ENCODE measurements at places on chromosomes 7 and 10. TPM values are rescaled to one million over a fixed set of nuclear protein-coding genes. Genes with fewer than 3 reads are reported as not detected.

Gene NACAD
- 0.56 TPM for total RNA-seq

Gene CROT
- 7.5 TPM for total RNA-seq

- DNase-seq, result no peak
Measured at GRCh38 chr7:2301511-2301863, 12.8 kb downstream of the SNX8 start.

DNA sequence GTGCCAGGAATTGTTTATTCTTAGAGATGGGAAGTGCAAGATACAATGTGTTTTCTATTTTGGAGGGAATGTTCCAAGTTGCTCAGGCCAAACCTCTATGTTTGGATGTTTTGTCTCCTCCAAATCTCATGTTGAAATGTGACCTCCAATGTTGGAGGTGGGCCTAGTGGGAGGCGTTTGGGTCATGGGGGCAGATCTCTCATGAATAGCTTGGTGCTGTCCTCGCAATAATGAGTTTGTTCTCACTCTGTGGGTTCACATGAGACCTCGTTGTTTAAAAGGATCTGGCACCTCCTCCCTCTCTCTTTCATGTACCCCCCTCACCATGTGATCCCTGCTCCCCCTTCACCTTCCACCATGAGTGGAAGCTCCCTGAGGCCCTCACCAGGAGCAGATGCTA is 8.3 kb upstream of the GDF10 start:
- DNase-seq, result no peak

- no peak for DNase-seq
Measured at GRCh38 chr7:12391922-12392615, 11.6 kb downstream of the VWDE start.

- peak; percentile 26 for DNase-seq
Measured at GRCh38 chr10:13102002-13102794, 2.2 kb downstream of the OPTN start.

GRCh38 chr10:119688033-119688508 is 36.9 kb downstream of the BAG3 start:
- no peak for DNase-seq

DNA sequence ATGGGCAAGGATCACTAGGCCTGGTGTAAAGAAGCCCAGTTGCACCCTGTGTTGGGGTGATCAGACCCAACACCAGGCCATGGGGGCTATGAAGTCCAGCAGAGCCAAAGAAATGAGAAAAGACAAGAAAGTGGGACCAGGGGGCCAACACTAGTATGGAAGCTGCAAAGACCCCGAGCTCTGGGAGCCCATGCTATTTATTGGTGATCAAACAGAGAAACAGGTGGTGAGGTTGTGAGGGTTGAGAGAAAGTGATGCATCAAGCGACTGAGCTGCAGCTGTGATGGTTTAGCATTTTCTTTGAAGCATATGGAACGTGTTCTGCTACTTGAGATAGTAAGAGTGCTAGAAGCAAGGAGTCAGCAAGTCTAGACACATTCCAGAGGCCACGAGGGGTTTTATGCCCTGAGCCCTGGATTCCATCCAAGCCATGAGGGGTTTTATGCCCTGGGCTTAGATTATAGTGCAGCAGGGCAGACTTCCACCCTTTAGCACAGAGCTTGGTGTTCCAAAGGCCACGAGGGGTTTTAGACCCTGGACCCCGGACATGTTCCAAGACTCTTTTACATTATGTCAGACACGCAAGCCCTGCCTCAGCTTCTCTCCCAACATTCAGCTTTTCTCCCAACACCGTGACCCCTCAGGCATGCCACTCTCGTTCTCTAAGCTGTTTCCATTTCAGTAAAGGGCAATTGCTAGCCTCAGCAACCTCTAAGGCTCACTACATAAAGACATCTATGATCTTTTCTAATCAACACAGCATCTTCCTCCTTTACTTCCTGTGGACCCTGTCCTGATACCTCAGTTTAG is 43.1 kb upstream of the GPAM start:
- DNase-seq, result no peak

DNA sequence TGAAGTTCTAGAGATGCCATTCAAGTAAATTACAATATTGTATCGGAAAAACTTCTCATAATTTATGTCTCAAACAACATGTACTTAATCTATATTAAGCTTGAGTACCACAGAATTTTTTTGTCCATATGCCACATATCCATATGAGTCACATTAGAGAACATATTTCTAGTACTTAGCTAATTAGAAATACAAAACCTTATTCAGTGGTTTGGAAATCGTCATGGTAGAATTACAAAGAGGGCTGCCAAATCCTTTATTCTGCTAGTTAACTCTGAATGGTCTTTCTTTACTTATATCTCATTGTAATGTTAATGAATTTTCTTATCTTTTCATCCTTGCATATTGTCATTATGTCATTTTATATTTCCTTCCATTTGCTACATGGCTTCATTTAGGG is 9.0 kb upstream of the VIM start:
- peak; percentile 80 for DNase-seq

Data from IMR-90 (cell line).